HuH-7.5 (cell line): ENCODE measurements at places on chromosomes 2 and 18.

DNA sequence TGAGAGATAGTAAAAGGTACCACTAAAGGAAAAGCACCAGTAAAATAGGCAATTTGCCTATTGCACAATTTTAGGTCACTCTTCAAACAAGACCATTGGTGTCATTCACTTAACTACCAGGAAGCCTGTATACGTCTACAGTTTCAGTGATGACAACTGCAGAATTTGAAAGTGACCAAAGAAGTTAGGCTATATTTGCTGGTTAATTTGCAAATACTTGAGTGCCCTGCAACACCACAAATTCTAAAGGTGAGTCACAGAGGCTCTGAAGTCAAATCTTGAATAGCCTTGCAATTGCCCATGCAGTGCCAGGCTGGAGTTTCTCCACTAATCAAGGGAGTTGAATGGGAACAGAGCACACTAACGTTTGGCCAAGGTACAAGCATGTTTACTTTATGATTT lies 128.7 kb upstream of the CCDC68 start:
- DNase-seq = no peak

DNA sequence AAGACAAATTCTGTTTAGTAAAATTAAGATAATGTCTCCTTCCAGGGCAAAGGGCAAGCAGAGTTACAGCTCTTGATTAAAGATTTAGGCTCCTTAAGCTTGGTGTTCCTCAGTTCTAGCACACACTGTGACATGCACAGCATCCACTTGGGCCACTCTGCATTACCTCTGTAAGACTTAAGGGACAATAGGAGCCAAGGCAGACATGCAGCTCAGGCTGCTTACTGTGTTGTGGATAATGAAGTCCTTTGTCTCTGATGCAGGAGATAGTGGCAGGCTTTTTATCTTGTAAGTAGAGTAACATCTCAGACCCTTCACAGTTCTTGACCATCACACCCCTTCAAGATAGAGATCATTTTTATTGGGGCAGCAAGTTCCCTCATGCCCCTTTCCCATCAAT lies 31.2 kb downstream of the RBM45 start:
- DNase-seq = no peak

GRCh38 chr18:59220784-59221765 lies 1.1 kb downstream of the GRP start:
- no peak for DNase-seq

- no peak for DNase-seq
Observed at GRCh38 chr18:10686308-10686707, 160.5 kb downstream of the NAPG start.

DNA sequence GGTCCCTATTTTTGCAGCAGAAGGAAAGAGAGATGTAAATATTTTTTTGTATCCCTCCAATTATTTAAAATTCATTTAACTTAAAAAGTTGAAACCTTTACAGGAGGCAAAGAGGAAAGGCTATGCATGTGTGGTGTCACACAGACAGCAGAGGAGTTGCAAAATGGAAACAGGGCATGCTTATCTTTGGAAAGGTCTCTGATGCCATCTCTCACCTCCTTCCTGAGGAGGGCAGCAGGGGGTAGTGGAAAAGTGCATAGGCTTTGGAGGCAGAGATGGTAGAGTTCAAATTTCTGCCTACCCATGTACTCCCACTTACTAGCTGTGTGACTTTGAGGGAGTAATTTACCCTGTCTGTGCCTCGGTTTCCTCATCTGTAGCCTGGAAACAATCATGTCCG lies 99.6 kb upstream of the MCFD2 start:
- no peak for DNase-seq

DNA sequence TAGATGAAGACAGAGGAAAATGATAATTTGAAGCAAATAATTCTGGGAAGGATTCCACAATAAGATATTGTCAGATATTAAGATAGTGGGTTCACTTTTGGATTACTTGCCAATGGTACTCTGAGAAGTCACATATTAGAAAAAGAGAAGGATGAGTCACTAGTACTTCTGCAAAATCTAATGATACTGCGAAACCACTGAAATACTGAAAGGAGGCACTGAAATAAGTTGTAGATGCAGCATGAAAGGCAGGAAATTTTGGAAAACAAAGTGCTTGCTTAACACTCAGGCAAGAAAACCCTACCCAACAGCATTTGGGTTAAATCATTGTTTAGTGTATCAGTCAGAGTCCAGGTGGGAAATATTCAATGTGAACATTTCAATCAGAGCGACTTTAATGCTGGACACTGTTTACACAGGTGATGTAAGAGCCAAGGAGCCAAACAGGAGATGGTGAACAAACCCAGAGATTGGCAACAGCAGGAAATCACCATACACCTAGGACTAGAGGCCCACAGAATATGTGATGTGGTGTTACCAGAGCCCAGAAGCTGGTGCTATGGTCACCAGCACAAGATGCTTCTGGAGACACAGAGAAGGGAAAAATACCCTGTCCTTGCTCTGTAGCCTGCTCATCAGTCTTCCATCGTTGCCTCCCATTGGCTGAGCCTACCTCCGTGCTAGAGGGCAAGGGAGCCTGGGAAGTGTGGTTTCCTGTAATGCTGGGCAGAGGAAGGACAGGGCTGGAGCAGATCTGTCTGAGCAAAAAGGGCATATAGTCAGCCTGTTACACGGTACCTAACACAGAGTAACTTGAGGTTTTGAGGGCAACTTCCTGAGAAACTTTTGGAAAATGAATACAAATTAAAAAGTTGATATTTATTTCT lies 204.7 kb upstream of the ITGA4 start:
- no peak for DNase-seq

DNA sequence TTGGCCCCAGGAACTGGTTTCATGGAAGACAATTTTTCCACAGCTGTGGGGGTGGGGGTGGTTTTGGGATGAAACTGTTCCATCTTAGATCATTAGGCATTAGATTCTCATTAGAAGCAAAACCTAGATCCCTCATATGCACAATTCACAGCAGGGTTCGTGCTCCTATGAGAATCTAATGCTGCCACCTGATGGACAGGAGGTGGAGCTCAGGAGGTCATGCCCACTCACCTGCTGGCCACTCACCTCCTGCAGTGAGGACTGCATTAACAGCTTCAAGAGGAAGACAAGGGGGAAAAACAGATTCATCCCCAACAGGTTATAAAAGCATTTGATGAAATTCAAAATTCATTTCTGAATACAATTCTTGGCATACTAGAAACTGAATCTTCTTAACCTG lies 38.5 kb downstream of the THAP4 start:
- DNase-seq = peak; percentile 36

DNA sequence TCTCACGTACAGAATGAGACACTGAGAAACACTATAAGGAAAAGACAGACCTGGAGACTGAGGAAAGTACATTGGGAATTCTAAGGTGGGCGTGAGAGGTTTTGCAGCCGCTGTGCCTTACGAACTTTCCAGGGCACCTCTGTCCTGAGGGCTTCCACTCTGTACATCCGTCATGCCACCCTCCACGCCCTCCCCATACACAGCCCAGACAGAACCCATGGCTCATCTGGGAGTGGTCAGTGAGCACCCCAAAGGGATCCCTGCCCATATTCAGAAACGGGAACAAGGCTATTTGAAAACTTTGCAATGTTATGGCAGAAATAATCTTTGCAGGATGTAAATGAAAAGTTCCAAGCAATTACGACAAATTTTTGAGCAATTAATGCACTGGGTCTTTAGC lies 95.4 kb upstream of the ZNF532 start:
- no peak for DNase-seq

GRCh38 chr18:48795696-48796095 lies 155.1 kb downstream of the SMAD7 start:
- no peak for DNase-seq

DNA sequence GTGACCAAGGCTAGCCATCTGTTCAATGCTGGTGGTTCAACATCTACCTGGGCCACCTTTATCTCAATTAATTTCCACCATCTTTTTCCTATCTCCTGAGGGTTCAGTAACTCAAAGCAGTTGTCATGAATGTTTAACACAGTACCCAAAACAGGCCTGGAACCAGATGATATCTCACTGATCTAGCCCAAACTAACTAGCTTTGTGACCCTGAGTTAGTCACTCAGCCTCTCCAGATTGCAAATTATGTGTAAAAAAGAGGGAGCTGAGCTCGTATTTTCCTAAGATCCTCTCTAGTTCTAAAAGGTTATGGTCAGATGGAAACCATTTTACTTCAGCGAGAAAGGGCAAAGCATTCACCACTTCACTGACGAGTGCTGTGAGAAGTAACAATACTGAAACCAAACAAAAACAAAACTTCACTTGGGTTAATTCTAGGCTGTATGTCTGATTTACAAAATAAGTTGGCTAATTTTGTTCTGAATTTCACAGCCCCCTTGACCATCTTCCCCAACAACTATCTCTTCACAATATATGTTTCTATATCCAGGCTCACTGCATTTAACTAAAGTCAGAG lies 14.8 kb downstream of the SPRED2 start:
- DNase-seq = no peak

- DNase-seq = no peak
Observed at GRCh38 chr2:38708900-38709566, 42.1 kb downstream of the SRSF7 start.

GRCh38 chr2:156908825-156909224 lies 348.7 kb upstream of the GALNT5 start:
- no peak for DNase-seq

DNA sequence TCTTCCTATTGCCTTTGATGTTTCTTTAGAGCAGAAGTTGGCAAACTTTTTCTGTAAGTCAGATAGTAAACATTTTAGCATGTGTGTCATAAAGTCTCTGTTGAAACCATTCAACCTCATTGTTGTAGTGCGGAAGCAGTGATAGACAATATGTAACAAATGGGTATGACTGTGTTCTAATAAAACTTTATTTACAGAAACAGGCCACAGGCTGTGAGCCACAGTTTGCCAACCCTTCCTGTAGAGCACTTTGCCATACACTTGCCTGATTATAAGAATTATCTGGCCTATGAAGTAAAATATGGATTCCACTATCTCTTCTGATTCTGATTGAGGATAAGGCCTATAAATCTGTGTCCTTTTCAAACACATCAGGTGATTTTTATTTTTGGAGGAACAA lies 237.4 kb downstream of the DOK6 start:
- DNase-seq = no peak

- DNase-seq = no peak
Observed at GRCh38 chr2:241902357-241902991, 32.9 kb downstream of the RTP5 start.

DNA sequence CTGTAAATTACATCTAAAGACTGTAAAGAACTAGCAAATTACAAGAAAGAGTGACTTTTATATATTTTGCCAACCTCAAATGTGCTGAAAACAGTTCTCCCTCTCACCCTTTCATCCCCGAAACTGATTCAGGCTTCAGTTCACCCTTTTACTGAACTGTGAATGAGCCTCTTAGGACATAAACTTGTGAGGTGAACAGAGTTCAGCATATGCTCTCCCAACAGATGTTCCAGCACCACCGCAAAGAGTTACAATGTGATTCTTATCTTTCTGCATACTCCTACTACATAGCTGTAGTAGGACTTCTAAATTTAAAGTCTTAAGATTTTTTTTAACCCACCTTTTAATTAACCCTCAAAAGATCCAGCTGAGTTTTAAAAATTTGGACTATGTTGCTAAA lies 1.2 kb upstream of the ZCCHC2 start:
- no peak for DNase-seq

GRCh38 chr2:182855376-182855775 lies 11.1 kb downstream of the FRZB start:
- no peak for DNase-seq

GRCh38 chr2:108938077-108938710 lies 50.8 kb downstream of the EDAR start:
- DNase-seq = no peak

- no peak for DNase-seq
Observed at GRCh38 chr2:9114458-9114857, 92.2 kb upstream of the ASAP2 start.

GRCh38 chr2:73203055-73203681 lies 794 bp downstream of the NOTO start:
- no peak for DNase-seq

DNA sequence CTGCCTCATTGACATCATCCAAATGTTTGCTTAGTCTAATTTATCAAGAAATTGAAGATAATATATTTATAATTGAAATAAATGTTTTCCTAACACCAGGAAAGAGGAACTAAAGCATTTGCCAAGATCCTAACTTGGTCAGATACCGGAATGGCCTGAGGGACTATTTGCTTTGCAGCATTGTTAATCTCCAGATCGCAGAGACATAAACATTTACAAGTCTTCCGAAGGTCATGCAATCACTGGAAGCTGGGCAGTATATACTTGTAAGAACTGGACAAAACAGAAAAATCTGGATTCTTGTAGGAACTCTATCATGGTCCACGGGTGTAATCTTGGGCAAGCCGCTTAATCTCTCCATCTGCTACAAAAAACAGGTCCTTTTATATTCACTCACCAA lies 42.2 kb downstream of the CYBRD1 start:
- DNase-seq = no peak

GRCh38 chr18:27564066-27564465 lies 379.0 kb upstream of the CHST9 start:
- no peak for DNase-seq

DNA sequence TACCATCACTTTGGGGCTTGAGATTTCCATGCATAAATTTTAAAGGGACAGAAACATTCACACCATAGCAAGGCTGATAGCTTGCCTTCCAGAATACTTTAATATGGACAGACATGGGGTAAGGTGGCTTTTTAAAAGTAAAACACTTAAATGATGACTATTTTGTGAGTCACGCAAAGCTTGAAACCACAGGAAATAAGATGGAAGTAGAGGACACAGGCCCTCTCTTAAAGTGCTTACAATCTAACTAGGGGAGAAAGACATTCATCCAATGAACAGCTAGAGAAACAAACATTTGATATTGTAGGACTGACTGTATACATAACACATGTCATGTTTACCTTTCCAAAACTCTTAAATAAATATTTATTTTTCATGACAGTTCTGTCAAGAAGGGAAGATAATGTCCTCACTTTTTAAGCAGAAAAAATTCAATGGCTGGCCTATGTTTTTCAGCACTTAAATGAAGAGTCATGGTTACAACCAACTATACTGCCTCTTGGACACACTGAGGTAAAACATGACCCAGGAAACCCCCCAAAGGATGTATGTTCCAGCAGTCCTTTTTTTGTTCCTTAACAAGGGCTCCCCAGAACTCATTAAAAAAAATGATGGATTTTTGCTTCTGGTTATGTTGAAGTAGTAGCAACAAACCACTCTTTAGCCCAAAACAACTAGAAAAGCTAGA lies 120.0 kb upstream of the RBMS1 start:
- no peak for DNase-seq

- no peak for DNase-seq
Observed at GRCh38 chr2:100935372-100935752, 66.7 kb upstream of the RPL31 start.

- DNase-seq = no peak
Observed at GRCh38 chr2:233422050-233422639, 67.9 kb downstream of the DGKD start.

GRCh38 chr2:121058852-121059558 lies 226.0 kb downstream of the TFCP2L1 start:
- DNase-seq = no peak

DNA sequence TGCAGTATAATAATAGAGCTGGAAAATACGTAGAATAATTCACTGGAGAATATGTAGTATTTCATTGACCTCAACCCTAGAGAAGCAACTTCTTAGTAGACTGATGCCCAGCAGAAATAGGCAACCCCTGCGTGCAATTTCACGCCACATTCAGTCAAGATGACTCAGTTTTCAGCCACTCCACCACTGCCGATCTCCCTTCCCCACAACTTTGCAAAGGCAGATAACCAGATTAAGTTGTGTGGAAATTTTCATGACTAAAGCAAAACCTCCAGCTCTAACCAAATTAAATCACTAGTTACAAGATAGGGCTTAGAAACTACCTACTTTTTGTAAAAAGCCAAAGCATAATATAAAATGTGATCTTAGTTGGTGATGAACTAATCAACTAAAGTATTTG lies 63.3 kb upstream of the STK17B start:
- DNase-seq = no peak

- no peak for DNase-seq
Observed at GRCh38 chr2:145751629-145752028, 1231.7 kb upstream of the ZEB2 start.
